ENCODE measurements at places on chromosomes 5 and 9. TPM values are rescaled to one million over a fixed set of nuclear protein-coding genes. Genes with fewer than 3 reads are reported as not detected.

Gene CDO1
- polyA plus RNA-seq = 27.3 TPM

Gene DAB2IP
- 29.3 TPM for polyA plus RNA-seq

Gene GFPT2
- 18.5 TPM for polyA plus RNA-seq

Gene MSANTD3
- 11.3 TPM for polyA plus RNA-seq

Gene PCDHB14
- 3.8 TPM for polyA plus RNA-seq

Gene ZDHHC11B
- polyA plus RNA-seq = 2.9 TPM

All from ovary (tissue), 10 donors.